Keratinocyte (primary cell): ENCODE measurements at places on chromosomes 7 and 10. TPM values are rescaled to one million over a fixed set of nuclear protein-coding genes. Genes with fewer than 3 reads are reported as not detected.
A peak's percentile ranks its signal among the peaks of the same experiment; 100 is the strongest.

DNA sequence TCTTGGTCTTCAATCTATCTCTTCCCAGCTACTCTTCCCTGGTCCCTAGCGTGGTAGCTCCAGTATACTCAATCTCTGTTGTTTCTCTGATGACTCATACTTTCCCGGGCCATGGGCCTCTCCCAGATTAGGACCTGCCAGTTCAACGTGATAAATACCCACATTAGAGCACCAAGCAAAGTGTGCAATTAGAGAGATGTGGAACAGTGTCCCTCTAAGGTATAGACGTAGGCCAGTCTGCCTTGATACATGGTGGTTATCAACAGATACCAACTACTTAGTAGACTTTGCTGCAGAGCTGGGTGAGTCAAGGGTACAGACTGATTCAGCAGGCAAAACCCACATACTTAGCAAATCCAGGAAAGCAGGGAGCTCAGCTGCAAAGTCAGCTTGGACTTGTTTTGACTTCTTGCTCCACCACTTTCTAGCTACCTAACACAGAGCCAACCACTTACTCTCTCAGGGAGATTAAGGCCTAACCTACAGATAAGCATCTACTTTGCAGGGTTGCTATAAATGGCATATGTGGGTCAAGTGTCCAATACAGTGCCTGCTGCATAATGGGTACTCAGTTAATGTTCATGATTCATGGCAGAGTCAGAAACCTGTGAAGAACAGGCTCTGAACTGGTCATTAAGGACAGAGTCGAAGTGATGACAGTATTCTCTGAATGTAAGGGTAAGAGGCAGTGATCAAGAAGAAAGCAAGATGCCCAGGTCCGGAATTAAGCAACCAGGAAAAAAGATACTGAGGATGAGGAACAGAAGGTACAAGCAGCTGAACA, 176.1 kb downstream of the CHN2 start:
- peak overlapping the region; percentile 2 for H3K4me3 ChIP-seq
- H3K36me3 ChIP-seq = no peaks in the 10 kb centered on the region
- DNase-seq = no peak
- H3K27ac ChIP-seq = peak overlapping the region; percentile 19
- H3K4me1 ChIP-seq = peaks cover 19% of the 10 kb centered on the region

DNA sequence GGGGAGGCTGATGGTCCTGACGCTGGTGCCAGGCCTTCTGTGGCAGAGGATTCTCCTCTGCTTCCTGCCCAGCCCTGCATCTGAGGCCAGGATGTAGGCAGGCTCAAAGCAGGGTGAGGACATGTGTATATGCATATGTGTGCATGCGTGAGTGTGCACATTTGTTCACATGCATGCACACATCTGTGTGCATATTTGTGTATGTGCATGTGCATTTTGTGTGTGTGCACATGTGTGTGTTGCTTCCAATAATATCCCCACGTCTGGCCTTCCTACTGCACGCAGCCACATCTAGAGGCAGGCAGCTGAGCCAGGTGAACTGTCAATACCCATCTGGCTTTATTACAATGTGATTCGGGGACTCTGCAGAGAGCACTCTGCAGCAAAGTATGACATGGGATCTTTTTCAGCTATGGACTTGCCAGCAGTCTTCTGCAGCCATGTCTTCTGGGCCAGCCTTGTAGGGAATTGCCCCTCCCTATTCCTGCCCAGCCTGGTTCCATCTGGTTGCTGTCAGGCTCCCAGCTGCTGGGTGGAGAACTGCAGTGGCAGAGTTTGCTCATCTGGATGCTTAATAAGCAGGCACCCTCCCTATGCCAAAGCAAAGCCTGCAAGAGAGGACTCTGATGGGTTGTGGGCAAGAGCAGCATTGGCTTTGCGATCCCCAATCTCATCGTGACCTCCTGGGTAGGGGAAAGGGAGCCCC, 140.7 kb downstream of the PFKFB3 start:
- peaks cover 2% of the 10 kb centered on the region for H3K4me1 ChIP-seq
- no peaks in the 10 kb centered on the region for H3K36me3 ChIP-seq
- H3K27ac ChIP-seq = no peak overlapping the region
- no peak for DNase-seq

GRCh38 chr10:61617180-61617579, 45.5 kb upstream of the CABCOCO1 start:
- no peaks in the 10 kb centered on the region for H3K27me3 ChIP-seq
- H3K4me1 ChIP-seq = no peaks in the 10 kb centered on the region
- no peak overlapping the region for H3K4me3 ChIP-seq
- no peaks in the 10 kb centered on the region for H3K36me3 ChIP-seq
- no peak overlapping the region for H3K27ac ChIP-seq
- DNase-seq = no peak

Gene ZNF488
- polyA plus RNA-seq = 1.2 to 1.4 TPM (median 1.4 TPM) in 3 replicates

DNA sequence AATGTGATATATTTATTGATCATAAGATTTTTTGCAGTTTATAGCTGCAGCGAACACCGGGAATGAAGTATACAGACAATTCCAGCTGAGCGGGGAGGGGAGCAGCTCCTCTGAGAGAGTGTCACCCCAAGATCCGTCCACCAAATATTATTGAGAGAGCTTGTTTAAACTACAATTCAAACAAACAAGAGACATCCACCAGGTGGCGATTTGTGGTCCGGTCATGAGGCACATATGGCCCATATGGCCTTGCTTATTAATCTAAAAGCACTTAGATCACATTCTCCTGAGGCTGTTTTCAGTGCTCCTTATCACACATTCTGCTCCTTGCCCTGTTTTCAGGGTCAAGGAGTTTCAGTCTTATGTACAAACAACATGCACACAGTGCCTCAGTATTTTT, 83.1 kb downstream of the THSD7A start:
- no peak for DNase-seq
- no peaks in the 10 kb centered on the region for H3K4me1 ChIP-seq
- no peak overlapping the region for H3K27ac ChIP-seq
- H3K27me3 ChIP-seq = no peaks in the 10 kb centered on the region
